ENCODE measurements at places on chromosomes 3 and 15.

- DNase-seq: no peak
Measured at GRCh38 chr3:181823716-181824115, 112.0 kb downstream of the SOX2 start.

DNA sequence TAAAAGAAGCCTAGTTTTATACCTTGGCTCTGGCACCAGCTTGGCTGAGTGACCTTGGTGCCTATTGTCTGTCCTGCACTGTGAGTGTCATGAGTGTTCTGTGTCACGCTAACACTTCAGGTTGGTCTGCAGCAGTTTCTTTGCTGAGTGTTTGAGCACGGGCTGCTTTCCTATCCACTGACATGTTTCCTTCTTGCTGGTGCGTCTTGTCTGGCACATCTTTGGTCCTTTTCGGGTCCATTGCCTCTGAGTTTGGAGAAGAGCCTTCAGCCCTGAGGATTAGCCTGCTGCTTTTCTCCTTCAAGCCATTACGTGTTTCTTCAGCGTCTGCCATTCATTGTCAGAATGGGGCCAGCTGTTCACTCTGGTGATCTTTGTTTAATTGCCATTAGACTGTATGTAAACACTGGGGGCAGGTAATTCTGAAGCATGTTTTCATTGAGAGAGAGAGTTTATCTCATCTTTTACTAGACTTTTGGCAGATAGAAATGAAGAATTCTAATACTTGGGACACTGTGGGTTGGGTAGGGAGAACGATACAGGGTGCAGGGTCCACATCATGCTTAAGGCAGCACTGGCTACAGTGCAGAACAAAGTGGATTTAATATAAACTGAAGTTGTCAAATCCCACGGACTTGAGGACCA is 55.5 kb downstream of the LRRC28 start:
- DNase-seq: no peak

DNA sequence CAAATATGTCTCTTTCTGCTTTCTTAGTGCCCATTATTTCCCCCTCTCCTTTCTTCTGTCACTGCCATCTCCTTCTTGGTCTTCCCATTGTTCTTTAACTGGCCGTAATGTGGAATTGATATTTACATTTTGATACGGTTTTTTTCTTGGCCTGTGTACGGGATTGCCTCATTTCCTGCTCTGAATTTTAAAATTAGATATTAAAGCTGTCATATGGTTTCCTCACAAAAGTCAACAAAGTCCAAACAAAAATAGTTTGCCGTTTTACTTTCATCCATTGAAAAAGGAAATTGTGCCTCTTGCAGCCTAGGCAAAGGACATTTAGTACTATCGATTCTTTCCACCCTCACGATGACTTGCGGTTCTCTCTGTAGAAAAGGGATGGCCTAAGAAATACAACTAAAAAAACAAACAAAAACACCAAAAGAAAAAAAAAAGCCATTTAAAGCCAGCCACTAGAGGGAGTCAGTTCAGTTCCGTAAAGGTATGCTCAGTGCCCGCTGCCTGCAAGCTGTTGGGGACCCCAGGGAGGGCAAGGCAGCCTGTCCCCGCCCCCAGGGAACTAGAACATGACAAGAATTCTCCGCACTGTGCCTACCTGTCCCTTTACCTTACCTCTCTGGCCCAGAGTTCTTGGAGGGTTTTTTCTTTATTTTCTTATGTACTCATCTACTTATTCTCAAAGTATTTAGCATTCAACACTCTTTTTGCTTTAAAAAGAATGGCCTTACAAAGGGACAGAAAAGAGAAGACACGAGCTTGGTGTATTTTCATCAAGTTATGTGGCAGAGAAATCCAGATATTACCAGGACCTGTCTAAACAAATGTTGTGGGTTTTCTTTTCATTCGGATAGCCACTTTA is 30.0 kb upstream of the NR2E3 start:
- peak; percentile 43 for DNase-seq

GRCh38 chr15:50353975-50354837 is 792 bp downstream of the GABPB1 start:
- DNase-seq: peak; percentile 85

DNA sequence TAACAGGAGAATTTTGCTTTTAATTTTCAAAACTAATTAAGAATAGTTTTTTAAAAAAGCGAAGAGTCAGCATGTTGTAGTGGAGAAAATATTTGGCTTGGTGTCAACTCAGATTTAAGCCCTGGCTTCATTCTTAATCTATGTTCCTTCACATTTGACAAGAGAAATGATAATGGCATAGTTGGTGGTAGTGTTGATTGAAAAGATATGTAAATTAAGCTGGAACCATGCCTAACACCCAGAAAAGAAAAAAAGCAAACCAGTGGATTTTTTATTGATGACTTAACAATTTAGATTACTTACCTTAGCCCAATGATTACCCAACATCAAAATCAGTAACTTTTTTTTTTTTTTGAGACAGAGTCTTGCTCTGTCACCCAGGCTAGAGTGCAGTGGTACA is 27.4 kb downstream of the TCAIM start:
- no peak for DNase-seq
